ENCODE measurements at places on chromosomes 1 and 21.

GRCh38 chr1:33433509-33434362 lies 2.8 kb upstream of the PHC2 start:
- peaks cover 2% of the 10 kb centered on the region for H3K27me3 ChIP-seq
- no peak for DNase-seq
- no peak overlapping the region for H3K4me3 ChIP-seq
- H3K36me3 ChIP-seq: no peaks in the 10 kb centered on the region

- no peak overlapping the region for H3K27ac ChIP-seq
- no peak for DNase-seq
- H3K36me3 ChIP-seq: no peaks in the 10 kb centered on the region
- no peaks in the 10 kb centered on the region for H3K27me3 ChIP-seq
- H3K4me3 ChIP-seq: no peak overlapping the region
Measured at GRCh38 chr1:43194509-43194908, 22.4 kb downstream of the CFAP57 start.

- no peaks in the 10 kb centered on the region for H3K27me3 ChIP-seq
- no peak overlapping the region for H3K27ac ChIP-seq
- peak; percentile 13 for DNase-seq
- H3K4me1 ChIP-seq: peaks cover 2% of the 10 kb centered on the region
- no peaks in the 10 kb centered on the region for H3K36me3 ChIP-seq
Measured at GRCh38 chr1:59013276-59013927, 229.6 kb upstream of the JUN start.

DNA sequence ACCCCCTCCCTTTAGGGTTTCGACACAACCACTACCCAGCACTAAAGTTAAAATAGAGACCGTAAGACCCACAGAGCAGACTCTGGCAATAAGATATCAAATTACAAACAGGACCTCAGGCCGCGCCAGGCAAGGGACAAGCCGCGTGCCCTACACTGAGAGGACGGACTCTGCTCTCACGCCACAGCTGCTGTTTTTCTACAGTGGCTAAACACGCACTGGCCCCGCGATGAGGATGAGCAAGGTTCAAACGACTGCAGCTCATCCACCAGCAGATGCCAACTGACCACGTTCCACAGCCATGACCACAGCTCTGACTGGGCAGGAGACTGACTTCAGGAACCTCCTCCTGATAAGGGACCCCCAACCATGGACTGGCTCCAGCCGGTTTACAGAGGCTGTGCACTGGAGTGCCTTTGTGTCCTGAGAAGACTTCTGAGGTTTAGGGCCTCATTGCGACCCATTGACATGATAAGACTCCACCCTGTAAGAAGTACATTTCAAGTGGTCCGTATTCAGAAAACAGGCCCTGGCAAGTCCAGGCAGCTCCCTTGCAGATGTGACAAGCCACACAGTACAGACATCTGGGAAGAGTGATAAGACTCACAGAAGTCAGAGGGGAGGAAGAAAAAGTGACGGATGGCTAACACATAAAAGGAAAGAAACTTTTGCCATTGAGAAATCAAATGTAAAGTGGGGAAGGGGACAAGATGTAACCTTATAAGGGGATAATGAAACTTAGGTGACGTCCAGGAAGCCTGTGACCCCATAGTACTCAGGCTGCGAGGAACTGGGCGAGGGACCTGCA lies 1.5 kb upstream of the KRTAP10-6 start:
- no peaks in the 10 kb centered on the region for H3K27me3 ChIP-seq
- H3K36me3 ChIP-seq: no peaks in the 10 kb centered on the region
- DNase-seq: no peak
- H3K4me1 ChIP-seq: peaks cover 7% of the 10 kb centered on the region

GRCh38 chr1:171477804-171478203 lies 7.5 kb upstream of the PRRC2C start:
- H3K4me1 ChIP-seq: no peaks in the 10 kb centered on the region
- no peak overlapping the region for H3K4me3 ChIP-seq
- no peak for DNase-seq
- no peak overlapping the region for H3K27ac ChIP-seq
- no peaks in the 10 kb centered on the region for H3K36me3 ChIP-seq

DNA sequence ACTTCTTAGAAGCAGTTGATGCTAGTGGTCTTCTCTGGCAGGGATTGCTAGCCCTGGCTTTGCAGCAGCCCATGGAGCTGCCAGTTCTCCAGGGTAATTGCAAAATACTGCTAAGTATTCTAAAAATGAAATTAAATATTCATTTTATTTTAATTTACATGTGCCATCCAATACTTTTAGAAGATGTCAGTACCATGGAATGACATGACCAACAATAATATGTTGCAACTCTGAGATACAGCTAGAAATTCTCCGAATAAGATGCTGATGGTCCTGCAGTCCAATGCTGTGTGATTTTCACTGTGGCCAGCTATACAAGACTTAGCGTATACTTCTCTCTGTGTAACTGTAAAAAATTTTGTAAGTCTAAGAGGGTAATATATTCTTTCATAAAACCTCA lies 20.0 kb upstream of the WARS2 start:
- H3K36me3 ChIP-seq: no peaks in the 10 kb centered on the region
- no peak for DNase-seq
- H3K27ac ChIP-seq: no peak overlapping the region

DNA sequence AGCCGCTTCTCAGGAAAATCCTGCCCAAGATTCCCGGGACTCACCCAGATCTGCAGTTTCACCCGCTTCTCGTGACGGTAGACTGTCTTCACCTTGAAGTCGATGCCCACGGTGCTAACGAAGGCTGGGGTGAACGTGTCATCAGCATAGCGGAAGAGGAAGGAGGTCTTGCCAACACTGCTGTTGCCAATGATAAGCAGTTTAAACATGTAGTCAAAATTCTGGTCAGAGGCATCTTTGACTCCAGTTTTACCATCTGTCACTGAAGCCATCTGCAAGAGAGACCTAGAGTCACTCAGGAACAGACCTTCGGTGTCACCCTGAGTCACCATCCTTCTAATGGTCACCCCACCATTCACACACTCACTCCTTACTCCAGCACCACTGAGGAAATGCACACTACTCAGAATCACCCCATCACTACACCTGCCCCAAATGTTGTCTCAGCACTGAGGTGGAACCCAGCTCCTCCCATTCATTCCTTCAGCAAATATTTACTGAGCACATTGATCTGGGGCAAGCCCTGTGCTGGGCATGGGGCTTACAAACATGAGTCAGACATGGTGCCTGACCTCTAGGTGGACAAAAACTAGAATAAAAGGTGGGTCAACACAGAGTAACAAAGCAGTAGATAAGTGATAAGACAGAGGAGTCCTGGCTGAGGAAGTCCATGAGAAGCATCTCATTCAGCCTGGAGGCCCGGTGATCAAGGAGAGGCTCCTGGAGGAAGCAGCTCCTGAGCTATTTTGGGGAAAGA lies 13.5 kb downstream of the RAB3B start:
- H3K27ac ChIP-seq: no peak overlapping the region
- peaks cover 4% of the 10 kb centered on the region for H3K36me3 ChIP-seq
- H3K4me3 ChIP-seq: no peak overlapping the region
- no peaks in the 10 kb centered on the region for H3K27me3 ChIP-seq
- no peak for DNase-seq
- H3K4me1 ChIP-seq: no peaks in the 10 kb centered on the region

GRCh38 chr1:93722081-93723031 lies 40.7 kb upstream of the BCAR3 start:
- H3K4me3 ChIP-seq: no peak overlapping the region
- H3K4me1 ChIP-seq: no peaks in the 10 kb centered on the region
- H3K27ac ChIP-seq: no peak overlapping the region
- no peaks in the 10 kb centered on the region for H3K36me3 ChIP-seq
- DNase-seq: no peak

- H3K4me3 ChIP-seq: no peak overlapping the region
- no peaks in the 10 kb centered on the region for H3K36me3 ChIP-seq
- H3K4me1 ChIP-seq: no peaks in the 10 kb centered on the region
- H3K27me3 ChIP-seq: no peaks in the 10 kb centered on the region
Measured at GRCh38 chr1:169070547-169070946, 35.9 kb upstream of the ATP1B1 start.

- no peak overlapping the region for H3K4me3 ChIP-seq
- H3K27ac ChIP-seq: no peak overlapping the region
- no peak for DNase-seq
- H3K4me1 ChIP-seq: peaks cover 2% of the 10 kb centered on the region
- no peaks in the 10 kb centered on the region for H3K36me3 ChIP-seq
Measured at GRCh38 chr1:97120806-97121205, 399.2 kb downstream of the PTBP2 start.

DNA sequence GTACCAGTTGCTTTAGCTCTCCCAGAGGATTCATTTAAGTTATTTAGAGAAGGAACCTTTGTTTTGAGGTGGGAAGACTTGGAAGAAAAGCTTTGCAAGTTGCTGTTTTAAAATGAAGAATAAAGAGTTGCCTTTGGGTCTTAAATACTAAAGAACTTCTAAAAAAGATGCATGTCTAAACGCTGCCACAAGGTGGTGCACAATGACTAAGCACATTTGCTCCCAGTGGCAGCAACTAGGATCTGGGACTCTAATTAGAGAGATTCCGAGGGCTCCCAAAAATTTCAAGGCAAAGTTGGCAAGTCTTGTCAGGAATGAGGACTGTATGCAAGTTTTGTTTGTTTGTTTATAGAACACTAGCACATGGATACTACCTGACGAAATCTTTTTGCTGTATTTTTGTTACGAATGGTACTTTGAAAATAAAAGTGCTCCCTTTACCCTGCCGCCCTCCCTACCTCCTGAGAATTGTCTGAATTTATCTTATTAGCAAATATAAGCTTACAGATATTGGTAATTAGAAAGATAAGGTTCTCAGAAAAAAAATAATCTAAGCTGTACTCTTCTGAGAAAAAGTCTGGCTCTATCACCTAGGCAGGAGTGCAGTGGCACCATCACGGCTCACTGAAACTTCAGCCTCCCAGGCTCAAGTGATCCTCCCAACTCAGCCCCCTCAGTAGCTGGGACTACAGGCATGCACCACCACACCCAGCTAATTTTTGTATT lies 121.8 kb downstream of the HFM1 start:
- H3K4me3 ChIP-seq: no peak overlapping the region
- no peak overlapping the region for H3K27ac ChIP-seq
- DNase-seq: peak; percentile 74
- no peaks in the 10 kb centered on the region for H3K4me1 ChIP-seq
- H3K36me3 ChIP-seq: no peaks in the 10 kb centered on the region

DNA sequence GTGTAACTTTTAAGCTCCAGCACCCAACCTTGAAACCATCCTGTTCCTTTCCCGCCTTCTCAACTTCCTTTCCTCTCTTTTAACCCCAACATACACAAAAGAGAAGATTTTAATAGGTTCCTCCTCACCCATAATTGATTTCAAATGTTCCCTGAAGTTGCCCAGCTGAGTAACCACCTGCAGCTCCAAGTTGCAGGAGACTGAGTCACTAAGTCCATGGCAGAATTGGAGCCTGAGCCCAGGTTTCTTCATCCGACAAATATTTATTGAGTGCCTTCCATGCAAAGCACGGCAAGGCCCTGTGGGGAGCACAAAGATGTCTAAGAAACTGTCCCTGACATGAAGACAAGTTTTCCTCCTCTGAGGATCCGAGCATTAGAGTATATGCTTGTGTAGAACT lies 97.7 kb downstream of the PAPPA2 start:
- no peaks in the 10 kb centered on the region for H3K36me3 ChIP-seq
- 0 out of 2 replicates have a peak, but pooled peaks cover 1% of the 10 kb centered on the region for H3K4me1 ChIP-seq
- H3K27me3 ChIP-seq: no peaks in the 10 kb centered on the region
- no peak for DNase-seq

- no peaks in the 10 kb centered on the region for H3K27me3 ChIP-seq
- no peaks in the 10 kb centered on the region for H3K4me1 ChIP-seq
- H3K27ac ChIP-seq: no peak overlapping the region
- H3K36me3 ChIP-seq: no peaks in the 10 kb centered on the region
- DNase-seq: no peak
Measured at GRCh38 chr1:70057500-70057899, 147.9 kb downstream of the LRRC40 start.

- H3K4me1 ChIP-seq: 0 out of 2 replicates have a peak, but pooled peaks cover 3% of the 10 kb centered on the region
- no peaks in the 10 kb centered on the region for H3K36me3 ChIP-seq
- H3K27me3 ChIP-seq: peaks cover 17% of the 10 kb centered on the region
- DNase-seq: no peak
Measured at GRCh38 chr1:156643778-156644092, 1.8 kb downstream of the BCAN start.

- H3K27ac ChIP-seq: no peak overlapping the region
- no peaks in the 10 kb centered on the region for H3K36me3 ChIP-seq
- DNase-seq: no peak
- H3K27me3 ChIP-seq: peaks cover 22% of the 10 kb centered on the region
Measured at GRCh38 chr1:223726380-223727001, 14.2 kb downstream of the CAPN2 start.

GRCh38 chr1:209430821-209431259 lies 152.7 kb upstream of the CAMK1G start:
- H3K4me3 ChIP-seq: no peak overlapping the region
- DNase-seq: no peak
- no peaks in the 10 kb centered on the region for H3K36me3 ChIP-seq
- H3K4me1 ChIP-seq: peaks cover 19% of the 10 kb centered on the region
- H3K27me3 ChIP-seq: no peaks in the 10 kb centered on the region

DNA sequence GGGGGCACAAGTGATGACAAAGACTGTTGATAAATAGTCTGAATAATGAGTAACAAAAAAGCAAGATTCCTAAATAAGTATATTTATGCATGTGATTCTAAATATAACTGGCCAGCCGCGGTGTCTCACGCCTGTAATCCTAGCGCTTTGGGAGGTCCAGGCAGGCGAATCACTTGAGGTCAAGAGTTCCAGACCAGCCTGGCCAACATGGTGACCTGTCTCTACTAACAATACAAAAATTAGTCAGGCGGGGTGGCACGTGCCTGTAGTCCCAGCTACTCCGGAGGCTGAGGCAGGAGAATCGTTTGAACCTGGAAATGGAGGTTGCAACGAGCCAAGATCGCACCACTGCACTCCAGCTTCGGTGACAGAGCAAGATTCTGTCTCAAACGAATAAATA lies 161.5 kb downstream of the TOMM20 start:
- peaks cover 6% of the 10 kb centered on the region for H3K4me1 ChIP-seq
- no peaks in the 10 kb centered on the region for H3K36me3 ChIP-seq
- DNase-seq: no peak
- no peak overlapping the region for H3K27ac ChIP-seq
- H3K4me3 ChIP-seq: no peak overlapping the region
- H3K27me3 ChIP-seq: no peaks in the 10 kb centered on the region

DNA sequence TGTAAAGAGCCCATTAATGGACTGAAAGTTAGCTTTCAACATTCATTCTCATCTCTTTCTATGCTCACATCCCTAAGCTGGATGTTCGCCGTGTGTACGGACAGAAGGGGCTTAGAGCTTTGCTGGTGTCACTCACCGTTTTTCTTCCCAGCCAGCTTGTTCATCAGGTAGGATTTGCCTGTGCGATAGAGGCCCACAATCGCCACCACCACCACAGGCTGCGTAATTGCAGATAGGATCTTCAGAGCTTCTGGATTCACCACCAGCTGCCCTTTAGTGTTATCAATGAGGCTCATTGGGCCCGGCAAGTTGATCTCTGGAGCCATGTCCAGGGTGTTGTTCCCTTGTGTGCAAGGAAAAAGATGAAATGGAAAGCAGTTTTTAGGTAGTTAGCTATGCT lies 4.3 kb downstream of the GBP2 start:
- H3K36me3 ChIP-seq: no peaks in the 10 kb centered on the region
- no peak overlapping the region for H3K4me3 ChIP-seq
- H3K27ac ChIP-seq: no peak overlapping the region
- H3K27me3 ChIP-seq: no peaks in the 10 kb centered on the region

GRCh38 chr1:181504399-181504842 lies 21.1 kb downstream of the CACNA1E start:
- H3K27me3 ChIP-seq: no peaks in the 10 kb centered on the region
- no peak overlapping the region for H3K4me3 ChIP-seq
- DNase-seq: peak; percentile 50
- H3K27ac ChIP-seq: no peak overlapping the region

- H3K4me3 ChIP-seq: no peak overlapping the region
- no peak overlapping the region for H3K27ac ChIP-seq
- H3K27me3 ChIP-seq: no peaks in the 10 kb centered on the region
- no peaks in the 10 kb centered on the region for H3K4me1 ChIP-seq
- no peaks in the 10 kb centered on the region for H3K36me3 ChIP-seq
- no peak for DNase-seq
Measured at GRCh38 chr1:162710780-162711465, 78.7 kb downstream of the DDR2 start.

All from iPS DF 6.9 (cell line).